ENCODE measurements at places on chromosomes 13 and 19.

DNA sequence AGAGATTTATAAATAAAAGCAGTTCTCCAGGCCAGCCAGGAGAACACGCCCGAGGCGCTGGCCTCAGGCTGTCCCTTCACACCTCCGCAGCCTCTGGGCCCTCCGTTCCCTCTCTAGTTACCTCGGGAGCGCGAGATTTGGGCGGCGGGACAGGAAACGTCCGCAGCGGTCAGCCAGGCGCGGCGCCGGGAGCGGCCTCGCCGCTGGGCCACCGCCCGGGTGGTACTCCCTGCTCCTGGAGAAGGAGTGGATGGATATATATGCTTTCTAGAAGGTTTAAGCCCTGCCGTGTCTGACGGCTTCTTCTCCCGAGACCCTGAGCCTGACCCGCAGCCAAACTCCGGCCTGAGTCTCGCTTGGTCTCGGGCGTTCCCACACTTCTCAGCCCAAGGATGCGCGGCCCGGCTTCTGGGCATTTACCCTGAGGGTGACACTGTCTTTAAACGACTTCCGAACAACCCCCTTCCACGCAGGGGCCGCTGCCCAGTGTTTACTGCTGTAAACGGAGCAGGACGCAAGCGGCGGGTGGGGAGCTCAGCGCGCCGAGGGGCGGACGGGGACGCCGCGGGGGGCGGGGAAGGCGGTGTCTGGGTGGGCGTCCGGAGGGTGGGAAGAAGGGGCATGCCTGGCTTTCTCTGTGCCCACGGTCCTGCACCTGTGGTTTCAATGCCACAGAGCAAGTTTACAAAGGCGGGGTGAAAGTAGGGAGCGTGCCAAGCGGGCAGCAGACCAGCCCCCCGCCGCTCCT is 2.0 kb upstream of the ZIC2 start:
- DNase-seq = no peak

- DNase-seq = no peak
Measured at GRCh38 chr13:85287528-85287927, 511.7 kb downstream of the SLITRK6 start.

GRCh38 chr13:41284512-41285288 is 21.3 kb upstream of the MTRF1 start:
- DNase-seq = no peak

GRCh38 chr13:89361909-89362308 is 1690.7 kb downstream of the SLITRK5 start:
- DNase-seq = no peak

DNA sequence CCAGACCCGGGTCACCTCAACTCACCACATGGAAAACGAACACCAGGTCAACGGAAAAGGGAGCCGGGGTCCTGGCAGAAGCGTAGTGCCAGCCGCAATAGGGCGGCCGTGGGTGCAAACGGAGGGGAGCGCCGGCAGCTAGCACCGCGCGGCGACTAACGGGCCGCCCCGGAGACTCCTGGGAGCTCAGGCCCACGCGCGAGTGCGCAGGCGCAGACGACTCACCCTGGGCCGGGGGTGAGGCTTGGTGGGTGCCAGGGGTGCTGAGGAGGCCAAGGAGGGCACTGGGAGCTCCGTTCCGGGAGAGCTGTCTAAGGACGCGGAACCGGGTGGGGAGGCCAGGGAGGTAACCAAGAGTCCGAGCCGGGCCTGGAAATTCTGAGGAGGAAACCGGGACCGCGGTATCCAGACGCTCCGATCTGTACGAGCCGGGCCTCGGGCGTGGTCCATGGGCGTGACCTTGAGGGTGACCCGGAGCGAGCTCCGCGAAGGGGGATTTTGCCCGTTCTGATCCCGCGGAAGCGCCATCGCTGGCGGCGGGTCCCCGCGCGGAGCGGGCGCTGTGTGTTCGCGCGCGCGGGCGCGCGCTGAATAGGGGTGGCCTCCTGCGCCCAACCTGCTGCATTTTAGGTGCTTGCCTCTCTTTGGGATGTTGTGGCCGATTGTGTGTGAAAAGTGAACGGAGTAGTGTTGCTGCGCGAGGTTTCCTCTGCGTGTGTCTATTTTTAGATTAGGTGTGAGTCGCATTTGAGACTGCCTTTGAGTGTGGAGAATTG is at the start of gene ZNF382:
ZNF382 (plus strand) TSS at position 213 of the 776 bp plus-strand sequence. CDS start 4,602 bp downstream, outside the sequence.
- peak; percentile 88 for DNase-seq

GRCh38 chr13:108781312-108781711 is 151.9 kb downstream of the MYO16 start:
- no peak for DNase-seq

DNA sequence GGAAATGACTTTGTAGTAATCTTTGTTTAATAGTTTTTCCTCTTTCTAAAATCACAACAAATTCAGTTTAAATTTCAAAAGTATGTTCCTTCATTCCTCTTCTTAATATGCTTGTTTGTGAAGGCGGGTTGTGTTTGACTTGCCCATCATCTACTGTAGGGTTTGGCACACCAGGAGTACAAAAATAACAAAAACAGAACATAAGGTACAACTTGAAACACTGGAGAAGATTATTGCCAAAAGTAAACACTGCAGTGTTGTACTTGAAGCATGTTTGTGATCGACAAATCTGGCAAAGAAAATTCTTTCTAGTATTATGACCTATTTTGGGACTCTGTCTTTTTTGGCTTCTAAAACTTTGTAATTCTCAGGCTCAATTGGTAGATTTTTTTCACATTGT is 518.6 kb downstream of the SLITRK5 start:
- no peak for DNase-seq

GRCh38 chr19:31372246-31372781 is 23.1 kb upstream of the TSHZ3 start:
- no peak for DNase-seq

DNA sequence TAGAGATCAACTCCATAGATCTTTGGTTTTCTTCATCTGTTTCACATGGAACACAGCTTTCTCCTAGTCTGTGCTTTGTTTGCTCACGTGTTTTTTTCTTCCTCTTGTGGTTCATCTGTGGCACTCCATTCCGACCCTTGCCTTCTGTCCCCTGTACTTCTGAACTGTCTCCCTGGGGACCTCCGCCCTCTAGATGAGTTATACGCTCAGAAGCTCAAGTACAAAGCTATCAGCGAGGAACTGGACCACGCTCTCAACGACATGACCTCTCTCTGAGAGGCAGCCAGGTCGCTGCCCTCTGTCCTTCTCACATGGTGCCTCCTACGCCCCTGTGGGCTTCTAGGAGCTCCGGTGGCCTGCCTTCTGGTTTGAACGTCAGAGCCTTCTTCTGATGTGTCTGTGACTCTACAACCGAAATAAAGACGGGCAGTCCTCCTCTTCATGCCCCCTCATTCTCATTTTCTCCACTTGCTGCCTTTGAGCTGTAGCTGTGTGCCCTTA is 16.6 kb upstream of the RAB8A start:
- no peak for DNase-seq

GRCh38 chr13:18943721-18944391 is 237.8 kb downstream of the TUBA3C start:
- DNase-seq = no peak

- no peak for DNase-seq
Measured at GRCh38 chr13:106291006-106291405, 244.5 kb downstream of the EFNB2 start.

DNA sequence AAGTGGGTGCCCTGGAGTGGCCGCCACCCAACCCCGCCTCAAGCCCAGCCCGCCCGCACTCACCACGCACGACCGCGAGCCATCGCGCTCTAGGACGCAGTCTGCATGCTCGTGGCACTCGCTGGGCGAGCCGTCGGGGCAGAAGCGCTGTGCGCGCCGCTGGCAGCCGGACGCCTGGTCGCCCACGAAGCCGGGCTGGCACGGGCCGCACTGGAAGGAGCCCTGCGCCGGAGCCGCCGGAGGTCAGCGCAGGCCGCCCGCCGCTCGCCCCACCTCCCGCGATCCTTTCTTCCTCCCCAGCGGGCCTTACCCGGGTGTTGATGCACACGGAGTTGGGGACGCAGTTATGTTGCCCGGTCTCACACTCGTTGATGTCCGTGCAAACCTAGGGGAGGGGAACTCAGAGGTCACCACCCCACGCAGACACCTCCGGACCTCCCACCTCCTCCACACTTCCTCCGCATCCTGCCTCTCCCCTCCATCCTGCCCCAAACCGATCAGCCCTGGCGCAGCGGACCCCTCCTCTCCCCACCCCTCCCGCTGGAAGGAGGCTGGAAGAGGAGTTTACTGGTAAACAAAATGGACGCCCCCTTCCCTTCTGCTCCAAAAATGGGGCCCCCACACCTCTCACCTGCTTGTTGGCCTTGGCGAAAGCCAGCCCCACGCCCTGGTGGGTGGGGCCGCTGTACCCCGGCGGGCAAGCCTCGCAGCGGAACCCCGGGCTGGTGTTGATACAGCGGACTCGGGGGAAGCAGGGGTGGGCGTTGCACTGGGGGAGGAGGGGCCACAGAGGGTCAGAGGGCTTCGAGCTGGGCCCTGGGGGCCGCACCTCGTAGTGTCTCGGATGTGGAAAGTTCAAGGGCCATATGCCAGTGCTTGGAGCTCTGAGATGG is 2.3 kb downstream of the COMP start:
- DNase-seq = no peak

GRCh38 chr13:88863116-88863515 is 1191.9 kb downstream of the SLITRK5 start:
- DNase-seq = no peak

- no peak for DNase-seq
Measured at GRCh38 chr13:36806102-36806501, 12.9 kb upstream of the RFXAP start.

DNA sequence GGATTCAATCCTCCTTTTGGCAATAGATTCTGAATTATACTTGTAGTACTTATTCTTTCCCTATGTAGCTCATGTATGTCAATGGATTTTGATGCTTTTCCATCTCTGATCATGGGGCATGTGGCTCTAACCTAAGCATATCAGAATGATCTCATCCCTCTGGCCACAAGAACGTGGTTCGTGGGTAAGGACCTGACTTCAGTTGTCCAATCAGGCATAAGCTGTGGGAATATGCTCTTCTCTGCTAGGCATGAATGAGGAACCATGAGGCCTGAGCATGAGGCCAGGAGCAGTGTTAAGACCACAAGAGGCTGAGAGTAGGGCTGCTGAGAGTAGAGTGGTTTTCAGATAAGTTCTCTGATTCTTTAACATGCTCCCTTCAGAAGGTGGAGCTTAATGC is 292.4 kb upstream of the TSHZ3 start:
- no peak for DNase-seq

DNA sequence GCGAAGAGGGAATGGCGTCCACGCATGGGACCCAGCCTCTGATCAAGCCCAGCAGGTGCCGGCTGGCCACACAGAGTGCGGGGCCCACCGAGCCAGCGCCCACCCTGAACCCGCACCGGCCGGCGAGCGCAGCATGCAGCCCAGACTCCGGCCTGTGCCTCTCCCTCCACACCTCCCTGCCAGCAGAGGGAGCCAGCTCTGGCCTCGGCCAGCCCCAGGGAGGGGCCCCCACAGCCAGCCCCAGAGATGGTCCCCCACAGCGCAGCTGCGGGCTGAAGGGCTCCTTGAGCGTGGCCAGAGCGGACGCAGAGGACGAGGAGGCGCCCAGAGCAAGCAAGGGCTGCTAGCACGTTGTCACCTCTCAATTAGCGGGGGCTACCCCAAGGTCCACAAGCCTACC is 904.5 kb downstream of the SLITRK6 start:
- DNase-seq = no peak

DNA sequence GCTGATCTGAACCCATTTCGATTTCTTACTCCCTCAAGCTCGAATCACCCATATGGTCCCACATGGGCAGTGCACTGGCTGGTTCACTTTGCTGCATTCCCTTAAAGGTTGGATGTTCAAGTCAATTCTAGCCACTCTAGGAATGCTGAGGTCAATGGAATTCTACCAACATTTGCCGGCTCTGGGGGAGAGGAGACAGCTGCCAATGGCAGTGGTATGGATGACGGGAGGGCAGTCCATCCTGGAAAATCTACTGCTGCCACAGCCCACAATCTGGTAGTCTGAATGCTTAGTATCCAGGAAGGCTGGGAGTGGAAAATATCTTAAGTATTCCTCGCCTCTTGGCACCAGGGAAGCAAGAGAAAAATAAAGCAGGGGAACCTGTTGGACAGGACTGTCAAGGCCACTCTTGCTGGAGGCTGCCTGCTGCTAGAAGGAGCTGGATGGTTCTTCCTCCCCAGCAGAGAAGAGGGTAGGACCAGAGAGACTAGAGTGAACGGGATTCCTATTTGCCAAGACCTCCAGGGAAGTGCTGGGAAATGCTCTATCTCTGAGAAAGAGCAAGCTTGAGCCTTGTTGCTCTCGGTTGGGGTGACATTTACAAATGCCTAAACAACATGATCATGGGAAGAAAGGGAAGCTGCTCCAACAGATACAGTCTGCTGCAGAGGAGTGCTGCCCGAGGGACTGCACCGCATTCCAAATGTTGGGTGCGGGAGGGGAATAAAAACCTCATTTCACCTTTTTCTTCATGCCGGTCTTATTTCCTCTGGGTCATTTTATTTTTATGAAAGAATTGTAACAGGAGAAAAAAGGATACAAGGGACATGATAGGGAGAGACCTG is 20.7 kb upstream of the HMGB1 start:
- DNase-seq = no peak

DNA sequence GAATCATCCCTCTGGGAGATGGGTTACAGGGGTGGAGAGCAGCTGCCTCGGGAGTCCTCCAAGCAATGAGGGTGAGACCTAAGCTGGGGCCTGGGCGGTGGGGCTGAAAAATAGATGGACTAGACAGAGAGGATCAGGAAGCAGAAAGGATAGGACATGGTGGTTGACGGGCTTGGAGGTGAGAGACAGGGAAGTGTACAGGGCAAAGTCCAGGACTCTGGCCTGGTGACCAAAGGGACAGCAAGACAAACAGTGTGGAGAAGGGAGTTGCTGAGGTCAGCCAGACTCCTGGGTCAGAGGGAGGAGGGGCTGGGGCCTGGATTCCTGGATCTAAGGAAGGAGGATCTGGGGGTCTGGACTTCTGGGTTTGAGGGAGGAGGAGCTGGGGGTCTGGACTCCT is 5.5 kb downstream of the PHLDB3 start:
- DNase-seq = no peak

- DNase-seq = no peak
Measured at GRCh38 chr13:25881136-25881926, 170.5 kb downstream of the SHISA2 start.

DNA sequence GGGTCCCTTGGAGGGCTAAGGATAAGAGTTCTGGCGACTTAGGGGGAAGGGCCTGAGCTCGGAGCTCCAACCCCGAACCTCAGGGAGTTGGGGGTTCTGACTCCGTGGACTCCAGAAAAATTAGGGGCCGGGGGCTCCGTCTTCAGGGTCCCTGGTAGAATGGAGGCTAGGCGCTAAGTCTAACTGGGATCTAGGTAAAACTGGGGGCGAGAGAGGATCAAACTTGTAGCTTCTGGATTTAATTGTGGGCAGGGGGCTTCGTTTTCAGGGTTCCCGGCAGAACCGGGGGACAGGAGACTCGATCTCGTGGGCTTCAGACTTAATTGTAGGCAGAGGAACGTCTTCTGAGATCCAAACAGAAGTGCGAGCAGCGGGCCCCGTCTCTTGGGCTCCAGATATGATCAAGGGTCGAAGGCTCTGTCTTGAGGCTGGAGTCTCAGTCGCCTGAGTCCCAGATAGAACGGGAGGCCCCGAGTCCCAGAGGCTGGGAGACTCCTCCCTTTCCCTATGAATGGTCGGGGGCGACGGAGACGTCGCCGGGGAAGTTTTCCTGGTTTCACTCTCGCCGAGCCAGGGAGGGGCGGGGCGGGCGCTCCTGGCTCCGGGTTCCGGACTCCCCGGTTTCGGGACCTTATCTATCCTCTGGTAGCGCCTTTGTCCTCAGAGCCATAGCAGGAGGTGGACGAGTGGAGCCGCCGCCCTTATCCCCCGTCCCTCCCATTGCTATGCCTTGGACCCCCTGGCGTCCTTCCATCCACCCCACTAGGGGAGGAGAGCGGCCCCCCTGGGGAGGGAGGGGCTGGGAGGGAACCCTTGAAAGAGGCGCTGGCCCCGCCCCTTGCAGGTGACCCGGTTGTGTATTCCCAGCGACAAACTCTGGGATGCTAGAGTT is 1.3 kb downstream of the NECTIN2 start:
- no peak for DNase-seq
